ENCODE measurements at places on chromosomes 6 and 20.
A peak's percentile ranks its signal among the peaks of the same experiment; 100 is the strongest.

DNA sequence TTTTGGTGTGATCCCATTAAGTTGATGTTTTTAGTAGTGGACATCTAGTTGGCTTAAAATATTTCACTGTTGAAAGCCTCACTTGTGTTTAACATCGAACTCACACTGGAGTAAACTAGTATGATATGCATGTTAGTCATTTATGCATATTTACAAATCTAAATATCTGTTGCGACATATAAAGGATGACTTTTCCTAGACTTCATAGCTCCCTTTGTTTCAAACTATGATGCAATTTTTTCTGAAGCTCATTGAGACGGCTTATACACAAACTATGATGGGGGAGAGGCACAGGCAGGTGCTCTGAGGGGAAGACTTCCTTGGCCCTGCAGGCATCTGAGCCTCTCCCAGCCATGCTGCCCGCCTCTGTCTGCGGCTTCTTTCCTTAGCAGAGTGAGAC, 11.8 kb upstream of the FOXC1 start:
- DNase-seq: no peak

DNA sequence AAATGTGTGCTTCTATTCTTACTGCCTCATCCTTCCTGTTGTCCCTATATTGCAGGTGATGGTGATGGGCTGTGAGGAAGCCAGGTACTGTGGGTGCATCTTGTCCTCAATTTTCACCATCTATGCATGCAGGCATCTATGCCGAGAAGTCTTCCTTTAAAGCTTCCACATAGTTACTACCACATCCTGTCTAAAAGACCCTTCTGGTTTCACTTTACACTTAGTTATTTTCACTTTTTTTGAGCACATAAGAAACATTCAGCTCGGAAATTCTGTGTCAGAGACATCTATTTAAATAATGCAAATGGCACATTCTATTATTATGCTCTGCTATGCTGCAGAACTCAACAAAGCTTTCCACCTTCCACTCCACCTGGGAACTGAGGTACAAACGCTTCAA, 28.2 kb upstream of the FABP7 start:
- DNase-seq: no peak

GRCh38 chr6:170232186-170233002, 58.5 kb downstream of the DLL1 start:
- DNase-seq: no peak

GRCh38 chr20:58710481-58711265, 18.1 kb downstream of the NPEPL1 start:
- DNase-seq: no peak

DNA sequence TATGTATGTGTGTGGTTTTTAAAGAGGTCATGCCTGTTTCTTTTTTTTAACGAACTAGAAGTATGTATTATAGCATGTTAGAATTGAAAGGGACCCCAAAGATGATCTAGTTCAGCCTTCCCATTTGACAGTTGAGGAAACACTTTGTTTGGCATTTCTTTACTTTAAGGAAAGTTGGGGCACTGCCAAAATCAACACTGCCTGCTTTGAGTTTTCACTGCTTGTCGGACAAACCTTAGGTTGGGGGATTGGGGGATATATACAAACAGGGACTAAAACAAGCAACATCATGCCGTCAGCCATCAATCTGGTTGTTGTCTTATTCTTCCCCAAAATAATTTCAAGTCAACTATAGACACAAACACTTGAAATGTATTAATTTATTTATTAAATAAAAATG, 14.1 kb upstream of the CALHM6 start:
- DNase-seq: no peak

- no peak for DNase-seq
Observed at GRCh38 chr6:90192857-90193256, 103.8 kb downstream of the BACH2 start.

- DNase-seq: peak; percentile 20
Observed at GRCh38 chr6:85641897-85642773, 551 bp downstream of the SYNCRIP start.

- no peak for DNase-seq
Observed at GRCh38 chr20:59014680-59015389, 4.4 kb upstream of the TUBB1 start.

- DNase-seq: no peak
Observed at GRCh38 chr6:125157725-125158124, 4.2 kb downstream of the TPD52L1 start.

- DNase-seq: no peak
Observed at GRCh38 chr6:90460051-90460450, 126.8 kb downstream of the MAP3K7 start.

DNA sequence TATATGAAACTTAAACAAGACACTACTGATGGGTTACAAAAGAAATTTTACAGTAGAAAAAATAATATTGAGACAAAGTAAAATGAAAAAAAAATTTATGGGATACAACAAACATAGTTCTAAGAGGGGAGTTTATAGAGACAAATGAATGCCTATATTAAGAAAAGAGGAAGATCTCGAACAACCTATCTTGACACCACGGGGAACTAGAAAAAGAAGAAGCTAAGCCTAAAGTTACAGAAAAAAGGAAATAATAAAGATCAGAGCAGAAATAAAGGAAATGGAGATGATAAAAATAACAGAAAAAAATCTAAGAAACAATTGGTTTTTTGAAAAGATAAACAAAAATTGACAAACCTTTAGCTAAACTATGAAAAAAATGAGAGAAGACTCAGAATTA, 9.1 kb upstream of the ECHDC1 start:
- DNase-seq: no peak

- no peak for DNase-seq
Observed at GRCh38 chr20:10501402-10501801, 66.3 kb downstream of the SLX4IP start.

DNA sequence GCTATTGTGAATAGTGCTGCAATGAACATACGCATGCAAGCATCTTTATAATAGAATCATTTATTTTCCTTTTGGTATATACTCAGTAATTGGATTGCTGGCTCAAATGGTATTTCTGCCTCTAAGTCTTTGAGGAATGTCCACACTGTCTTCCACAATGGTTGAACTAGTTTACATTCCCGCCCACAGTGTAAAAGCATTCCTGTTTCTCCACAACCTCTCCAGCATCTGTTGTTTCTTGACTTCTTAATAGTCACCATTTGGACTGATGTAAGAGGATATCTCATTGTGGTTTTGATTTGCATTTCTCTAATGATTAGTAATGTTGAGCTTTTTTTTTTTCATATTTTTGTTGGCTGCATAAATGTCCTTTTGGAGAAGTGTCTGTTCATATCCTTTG, 208.7 kb downstream of the PHF3 start:
- DNase-seq: no peak

GRCh38 chr6:135722679-135723078, 128.8 kb upstream of the PDE7B start:
- no peak for DNase-seq

DNA sequence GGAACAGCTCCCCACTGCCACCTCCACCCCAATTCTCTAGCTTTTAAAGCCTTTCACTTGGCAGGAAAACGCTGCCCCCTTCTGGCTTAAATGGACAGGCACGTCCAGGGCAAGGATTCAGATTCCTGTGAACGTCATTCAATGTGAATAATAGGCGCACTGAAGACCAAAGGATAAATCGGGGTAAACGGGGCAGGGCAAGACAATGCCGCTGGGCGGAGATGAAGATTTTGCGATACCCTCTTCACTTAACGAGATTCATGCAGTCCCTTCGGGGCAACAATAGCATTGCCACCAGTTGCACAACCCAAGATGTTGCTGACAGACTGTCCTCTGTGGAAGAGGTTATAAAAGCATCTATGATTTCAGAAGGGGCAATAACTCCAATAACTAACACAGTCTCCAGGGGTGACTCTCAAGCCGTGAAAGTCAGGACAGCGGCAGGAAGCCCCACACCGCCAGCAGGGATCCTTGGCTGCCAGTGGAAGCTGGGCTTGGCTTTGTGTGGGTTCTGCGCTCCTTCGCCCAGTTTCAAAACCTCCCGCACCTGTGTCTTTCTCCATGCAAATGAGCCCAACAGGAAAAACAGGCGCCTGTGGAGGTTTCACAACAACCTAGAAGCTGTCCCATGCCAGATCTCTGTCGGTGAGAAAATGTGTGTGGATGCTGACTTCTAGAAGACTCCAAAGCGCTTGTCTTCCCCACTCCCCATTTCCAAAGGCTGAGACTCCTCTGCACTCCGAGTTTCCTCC, 291.8 kb downstream of the BMP7 start:
- DNase-seq: no peak

DNA sequence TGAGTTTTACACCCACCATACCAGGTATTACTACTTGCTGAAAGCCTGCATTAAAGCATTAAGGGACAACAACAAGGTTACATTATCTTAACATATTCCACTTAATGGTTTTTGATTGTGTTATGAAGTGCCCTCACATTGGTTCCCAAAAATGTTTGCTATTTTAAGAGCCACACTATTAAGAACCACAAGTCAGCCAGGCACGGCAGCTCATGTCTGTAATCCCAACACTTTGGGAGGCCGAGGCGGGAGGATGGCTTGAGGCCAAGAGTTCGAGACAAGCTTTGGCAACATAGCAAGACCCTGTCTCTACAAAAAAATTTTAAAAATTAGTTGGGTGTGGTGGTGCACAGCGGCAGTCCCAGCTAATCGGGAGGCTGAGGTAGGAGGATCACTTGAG, 28.2 kb downstream of the ATXN1 start:
- DNase-seq: no peak

- DNase-seq: no peak
Observed at GRCh38 chr20:57868310-57868709, 158.5 kb upstream of the PMEPA1 start.

DNA sequence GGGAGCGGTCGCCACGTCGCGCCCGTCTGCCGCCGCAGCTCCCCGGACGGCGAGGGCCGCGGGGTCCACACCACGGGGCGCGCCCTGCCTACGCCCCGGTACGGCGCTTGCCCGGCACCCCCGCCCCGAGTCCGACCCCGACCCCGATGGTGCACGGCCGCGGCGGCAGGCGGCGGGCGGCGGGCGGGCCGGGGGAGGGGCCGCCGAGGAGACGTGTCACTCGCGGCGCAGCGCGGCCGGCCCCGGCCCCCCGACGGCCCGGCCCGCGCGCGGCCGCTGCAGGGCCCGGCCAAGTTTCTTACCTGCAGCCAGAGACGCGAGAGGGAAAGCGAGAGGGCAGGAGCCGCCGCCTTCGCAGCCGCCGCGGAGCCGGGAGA, 328 bp downstream of the RRBP1 start:
- no peak for DNase-seq

- DNase-seq: no peak
Observed at GRCh38 chr20:25692499-25692898, 4.2 kb downstream of the ZNF337 start.

- no peak for DNase-seq
Observed at GRCh38 chr6:69061066-69061465, 426.0 kb downstream of the ADGRB3 start.

GRCh38 chr6:114874410-114874809, 531.6 kb upstream of the HS3ST5 start:
- DNase-seq: no peak

- no peak for DNase-seq
Observed at GRCh38 chr6:4780360-4780812, 4.2 kb downstream of the CDYL start.

- no peak for DNase-seq
Observed at GRCh38 chr6:142285235-142286087, 16.3 kb upstream of the ADGRG6 start.

DNA sequence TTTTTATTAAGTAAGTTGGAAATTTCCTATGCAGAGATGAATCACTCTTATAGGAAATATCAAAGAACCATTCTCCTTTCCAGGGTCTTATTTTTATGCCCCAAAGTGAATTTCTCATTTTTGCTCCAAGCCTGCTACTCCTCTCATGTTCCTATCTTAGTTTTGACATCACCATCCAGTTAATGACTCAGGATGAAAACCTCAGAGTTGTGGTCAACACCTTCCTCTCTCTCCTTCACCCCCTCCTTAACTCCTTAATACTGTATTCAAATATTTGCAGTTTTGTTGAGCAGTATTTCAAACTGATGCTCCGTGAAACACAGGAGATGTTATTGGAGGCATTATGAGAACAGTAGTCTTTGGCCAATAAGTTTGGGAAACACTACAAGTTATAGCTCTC, 64.1 kb downstream of the NRN1 start:
- no peak for DNase-seq

- no peak for DNase-seq
Observed at GRCh38 chr6:160714731-160715316, 12.8 kb downstream of the PLG start.

GRCh38 chr6:25154034-25154596, 125.1 kb upstream of the CARMIL1 start:
- no peak for DNase-seq

DNA sequence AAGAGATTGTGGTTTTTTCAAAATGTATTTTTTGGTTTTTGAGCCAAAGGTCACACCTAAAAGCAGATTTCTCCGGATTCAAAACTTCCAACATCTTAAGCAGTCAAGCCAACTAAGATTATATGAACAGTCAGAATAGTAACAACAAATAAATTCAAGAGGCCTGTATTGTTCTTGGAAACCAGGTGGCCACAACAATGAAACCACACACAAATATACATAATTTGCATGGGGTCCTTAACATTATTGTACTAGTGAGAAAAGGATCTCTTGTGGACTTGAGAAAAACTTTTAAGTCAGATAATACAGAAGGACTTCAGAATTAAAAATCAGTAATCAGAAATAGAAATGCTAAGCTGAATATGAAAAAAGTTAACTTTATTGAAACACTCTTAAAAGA, 40.6 kb downstream of the NOL7 start:
- DNase-seq: no peak

DNA sequence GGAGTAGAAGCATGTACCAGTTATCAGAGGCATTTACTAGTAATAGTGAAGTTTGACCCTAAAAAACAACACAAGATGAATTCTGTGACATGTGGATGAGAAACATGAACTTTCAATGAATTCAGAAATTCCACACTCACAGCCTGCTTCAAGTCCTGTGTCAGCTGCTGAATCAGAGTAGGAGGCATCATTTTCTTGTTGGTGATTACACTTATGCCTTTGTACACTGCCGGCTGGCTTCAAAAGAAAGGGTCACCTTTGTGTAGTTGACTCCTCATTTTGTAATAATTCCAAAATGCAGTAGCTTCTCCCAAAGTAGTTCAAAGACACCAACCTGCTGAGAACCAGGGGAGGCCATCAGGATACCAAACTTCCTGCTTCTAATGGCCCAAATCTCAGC, 165.5 kb downstream of the BACH2 start:
- no peak for DNase-seq

DNA sequence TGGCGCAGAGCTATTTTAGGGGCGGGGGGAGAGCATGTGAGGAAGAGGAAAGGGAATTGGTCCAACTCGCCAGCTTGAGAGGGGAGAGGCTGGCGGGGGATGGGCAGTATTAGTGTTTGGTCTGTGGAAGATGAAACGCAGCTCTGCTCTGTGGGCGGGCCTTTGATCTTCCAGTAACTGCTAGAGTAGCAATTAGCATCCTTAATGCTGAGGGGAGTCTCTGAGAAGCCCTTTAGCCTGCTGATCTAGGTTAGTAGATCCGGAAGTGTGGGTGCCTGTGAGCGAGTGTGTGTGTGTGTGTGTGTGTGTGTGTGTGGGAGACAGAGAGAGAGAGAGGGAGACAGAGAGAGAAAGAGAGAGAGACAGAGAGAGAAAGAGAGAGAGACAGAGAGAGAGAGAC, 117.2 kb upstream of the BACH2 start:
- DNase-seq: peak; percentile 88

- DNase-seq: no peak
Observed at GRCh38 chr6:33633084-33633461, 12.0 kb downstream of the ITPR3 start.

Measured in NCI-H1105 (cell line).